Activated naive CD4-positive, alpha-beta T cell treated with anti-CD3 and anti-CD28 coated beads for 36 hours (primary cell): ENCODE measurements at places on chromosomes 2 and 18. TPM values are rescaled to one million over a fixed set of nuclear protein-coding genes. Genes with fewer than 3 reads are reported as not detected.

DNA sequence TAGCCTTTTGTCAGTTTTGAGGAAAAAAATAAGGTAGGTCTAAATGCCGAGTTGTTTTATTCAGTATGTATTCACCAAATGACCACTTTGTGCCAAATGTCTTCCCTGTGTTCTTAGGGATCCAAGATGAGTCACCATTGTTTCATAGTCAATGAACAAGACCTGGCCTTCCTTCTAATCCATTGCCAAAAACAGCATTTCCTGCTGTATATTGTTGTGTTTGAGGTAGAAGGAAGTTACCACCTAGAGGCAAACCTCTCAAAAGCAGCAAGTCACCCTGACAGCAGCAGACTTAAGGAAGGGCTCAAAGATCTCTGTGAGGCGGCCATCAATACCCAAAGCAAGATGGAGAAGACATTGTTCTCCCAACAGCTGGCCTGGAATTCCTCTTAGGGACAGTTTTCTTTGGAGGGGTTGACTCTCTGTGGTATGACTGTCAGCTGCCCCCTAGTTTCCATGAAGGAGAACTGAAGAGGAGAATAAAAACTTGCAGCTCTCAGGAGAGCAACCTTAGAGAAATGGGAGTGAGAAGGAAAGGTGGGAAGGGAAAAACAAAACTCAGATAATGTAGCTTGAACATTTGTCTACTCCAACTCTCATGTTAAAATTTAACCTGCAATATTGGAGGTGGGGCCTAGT lies 328.3 kb downstream of the LRATD1 start:
- no peaks in the 10 kb centered on the region for H3K36me3 ChIP-seq
- no peak for DNase-seq
- H3K4me3 ChIP-seq = no peak overlapping the region
- peaks cover 5% of the 10 kb centered on the region for H3K27me3 ChIP-seq
- H3K4me1 ChIP-seq = no peaks in the 10 kb centered on the region
- H3K27ac ChIP-seq = no peak overlapping the region

DNA sequence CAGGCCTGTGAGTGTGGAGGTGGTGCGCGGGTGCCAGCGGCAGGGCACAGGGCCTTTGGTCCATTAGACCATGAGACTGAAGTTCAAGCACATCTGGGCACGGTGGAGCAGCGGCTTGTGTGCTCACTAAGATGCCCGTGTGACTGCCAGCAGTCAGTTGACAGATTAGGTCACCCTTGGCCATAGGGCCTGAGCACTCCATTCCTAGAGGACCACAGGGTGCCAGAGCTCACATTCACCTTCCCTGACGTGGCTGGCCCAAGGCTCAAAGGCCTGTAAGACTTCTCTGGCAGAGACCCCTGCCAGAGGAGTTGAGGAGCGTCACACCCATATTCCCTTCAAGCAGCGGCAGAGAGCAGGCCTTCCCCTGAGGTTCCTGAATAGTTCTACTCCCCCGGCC lies 650 bp downstream of the LHCGR start:
- H3K27me3 ChIP-seq = peaks cover 22% of the 10 kb centered on the region
- H3K4me3 ChIP-seq = no peak overlapping the region
- H3K27ac ChIP-seq = no peak overlapping the region
- H3K4me1 ChIP-seq = peaks cover 2% of the 10 kb centered on the region
- DNase-seq = no peak
- H3K36me3 ChIP-seq = no peaks in the 10 kb centered on the region

DNA sequence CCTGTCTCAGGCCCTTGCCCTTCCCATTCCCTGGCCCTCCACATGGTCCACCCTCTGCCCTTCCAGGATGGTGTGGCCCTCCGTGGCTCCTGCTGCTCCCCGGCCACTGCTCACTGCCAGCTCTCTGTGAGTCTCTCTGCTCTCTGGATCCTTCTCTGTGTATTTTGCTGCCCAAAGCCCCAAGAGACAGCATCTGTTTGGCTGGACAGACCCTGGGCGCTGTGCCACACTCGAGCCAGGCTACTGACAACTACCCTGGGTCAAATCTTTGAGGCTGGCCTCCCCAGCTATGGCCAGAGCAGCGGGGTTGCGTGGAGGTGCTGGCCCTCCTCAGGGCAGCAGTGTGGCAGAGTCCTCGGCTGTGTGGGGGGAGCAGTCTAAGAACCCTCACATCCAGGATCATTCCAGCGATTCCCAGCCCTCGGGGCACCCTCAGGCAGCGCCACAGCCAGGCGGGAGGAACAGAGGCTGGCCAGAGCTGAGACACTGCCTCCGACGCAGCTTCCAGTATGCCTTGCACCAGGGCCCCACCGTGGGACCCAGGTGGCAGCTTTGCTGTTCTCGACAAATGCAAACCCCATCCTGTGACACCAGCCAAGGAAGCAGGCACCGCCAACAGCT lies 139.4 kb upstream of the GLI2 start:
- no peaks in the 10 kb centered on the region for H3K36me3 ChIP-seq
- no peak overlapping the region for H3K27ac ChIP-seq
- H3K4me3 ChIP-seq = no peak overlapping the region

- H3K27ac ChIP-seq = peak overlapping the region; percentile 93
- no peaks in the 10 kb centered on the region for H3K36me3 ChIP-seq
- H3K27me3 ChIP-seq = no peaks in the 10 kb centered on the region
- H3K4me1 ChIP-seq = peaks cover 37% of the 10 kb centered on the region
These were observed 37.0 kb downstream of the NIFK start for GRCh38 chr2:121699421-121700333.

GRCh38 chr2:179355881-179356280 lies 91.2 kb upstream of the SESTD1 start:
- DNase-seq = no peak
- H3K36me3 ChIP-seq = no peaks in the 10 kb centered on the region
- H3K4me3 ChIP-seq = no peak overlapping the region
- no peak overlapping the region for H3K27ac ChIP-seq
- H3K27me3 ChIP-seq = peaks cover 2% of the 10 kb centered on the region
- H3K4me1 ChIP-seq = no peaks in the 10 kb centered on the region

GRCh38 chr2:204453730-204454167 lies 91.5 kb upstream of the PARD3B start:
- DNase-seq = no peak
- H3K4me1 ChIP-seq = no peaks in the 10 kb centered on the region
- H3K4me3 ChIP-seq = no peak overlapping the region
- H3K27me3 ChIP-seq = peaks cover 6% of the 10 kb centered on the region

GRCh38 chr2:121532894-121533293 lies 2.2 kb downstream of the RNU4ATAC start:
- no peaks in the 10 kb centered on the region for H3K27me3 ChIP-seq
- peaks cover 17% of the 10 kb centered on the region for H3K36me3 ChIP-seq
- peaks cover 47% of the 10 kb centered on the region for H3K4me1 ChIP-seq
- no peak overlapping the region for H3K4me3 ChIP-seq

- no peak overlapping the region for H3K27ac ChIP-seq
- H3K36me3 ChIP-seq = no peaks in the 10 kb centered on the region
- H3K4me1 ChIP-seq = no peaks in the 10 kb centered on the region
- no peak for DNase-seq
- no peak overlapping the region for H3K4me3 ChIP-seq
These were observed 820.4 kb downstream of the GALR1 start for GRCh38 chr18:78069784-78070664.

GRCh38 chr2:24971286-24971535 lies 544 bp downstream of the DNAJC27 start:
- H3K36me3 ChIP-seq = peaks cover 13% of the 10 kb centered on the region
- H3K27me3 ChIP-seq = no peaks in the 10 kb centered on the region
- DNase-seq = peak; percentile 61
- H3K4me1 ChIP-seq = peaks cover 20% of the 10 kb centered on the region

MC5R gene
- not detected for total RNA-seq

EVX2 gene
- total RNA-seq = not detected

C1QL2 gene
- total RNA-seq = not detected

DLX1 gene
- total RNA-seq = not detected

GLI2 gene
- total RNA-seq = not detected

C2orf72 gene
- total RNA-seq = not detected
